ENCODE measurements at places on chromosomes 11 and 22. TPM values are rescaled to one million over a fixed set of nuclear protein-coding genes. Genes with fewer than 3 reads are reported as not detected.

PLEKHA7 gene
- total RNA-seq, result 49.3 TPM

CCDC89 gene
- 4.0 TPM for total RNA-seq

GUCY1A2 gene
- total RNA-seq, result 55.1 TPM

PDE2A gene
- total RNA-seq, result 16.2 TPM

PRG3 gene
- not detected for total RNA-seq

Measured in camera-type eye (tissue), 1 donor.